ENCODE measurements at places on chromosomes 12 and 14.

GRCh38 chr12:114371733-114372132 lies 34.2 kb downstream of the TBX5 start:
- no peak for DNase-seq

- no peak for DNase-seq
Measured at GRCh38 chr14:105632010-105632409, 105.6 kb downstream of the TMEM121 start.

- no peak for DNase-seq
Measured at GRCh38 chr14:66284346-66284745, 201.8 kb upstream of the CCDC196 start.

- DNase-seq, result no peak
Measured at GRCh38 chr14:98462908-98463307, 809.1 kb downstream of the BCL11B start.

DNA sequence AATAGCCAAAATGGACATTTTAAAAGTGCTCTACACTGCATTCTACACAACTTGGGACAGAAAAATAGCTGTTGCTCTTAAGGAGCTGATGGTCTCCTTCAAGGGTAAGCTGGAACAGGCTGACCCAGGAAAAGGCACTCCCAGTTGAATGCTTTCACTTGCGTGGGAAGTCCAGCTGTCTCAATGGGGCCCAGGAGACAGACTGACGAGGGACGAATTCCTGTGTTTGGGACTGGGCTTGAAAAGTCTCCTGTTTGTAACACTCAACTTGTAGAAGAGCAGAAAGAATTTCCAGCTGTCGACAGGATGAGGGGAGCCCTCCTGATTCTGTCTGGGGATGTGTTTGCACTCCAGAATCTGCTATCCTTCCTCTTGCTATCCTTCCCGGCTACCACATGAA lies 180.8 kb downstream of the ZFP36L1 start:
- no peak for DNase-seq

GRCh38 chr14:76498976-76499375 lies 123.0 kb downstream of the ESRRB start:
- no peak for DNase-seq

GRCh38 chr12:57744194-57744776 lies 554 bp upstream of the TSPAN31 start:
- peak; percentile 83 for DNase-seq

- no peak for DNase-seq
Measured at GRCh38 chr12:110531741-110532333, 29.7 kb downstream of the RAD9B start.

- no peak for DNase-seq
Measured at GRCh38 chr12:92530706-92531105, 172.1 kb upstream of the PLEKHG7 start.

GRCh38 chr12:12447236-12447635 lies 90.4 kb downstream of the BORCS5 start:
- no peak for DNase-seq
